ENCODE measurements at places on chromosomes 7 and 10.

GRCh38 chr7:25029075-25029474 lies 49.1 kb upstream of the OSBPL3 start:
- DNase-seq, result no peak

- DNase-seq, result no peak
Measured at GRCh38 chr7:74289659-74290552, 699 bp downstream of the CLIP2 start.

DNA sequence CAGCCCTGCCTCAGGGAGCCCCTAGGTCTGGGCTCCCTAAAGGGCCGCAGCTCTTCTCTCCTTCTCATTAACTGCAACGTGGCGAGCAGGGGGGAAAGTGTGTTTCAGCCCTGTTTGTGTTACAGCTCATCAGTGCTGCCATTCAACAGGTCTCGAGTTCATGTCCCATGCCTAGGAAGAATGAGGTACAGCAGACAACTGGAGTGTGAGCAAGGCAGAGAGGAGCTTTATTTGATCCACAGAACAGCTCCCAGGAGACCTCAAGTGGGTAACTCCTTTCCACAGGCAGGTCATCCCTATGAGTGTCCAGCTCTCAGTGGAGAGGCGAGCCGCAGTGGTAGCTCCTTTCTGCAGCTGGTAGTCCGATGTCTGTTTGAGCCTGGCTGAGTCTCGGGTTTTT lies 313.1 kb downstream of the AUTS2 start:
- no peak for DNase-seq

- DNase-seq, result no peak
Measured at GRCh38 chr7:50221028-50221427, 83.5 kb upstream of the IKZF1 start.

DNA sequence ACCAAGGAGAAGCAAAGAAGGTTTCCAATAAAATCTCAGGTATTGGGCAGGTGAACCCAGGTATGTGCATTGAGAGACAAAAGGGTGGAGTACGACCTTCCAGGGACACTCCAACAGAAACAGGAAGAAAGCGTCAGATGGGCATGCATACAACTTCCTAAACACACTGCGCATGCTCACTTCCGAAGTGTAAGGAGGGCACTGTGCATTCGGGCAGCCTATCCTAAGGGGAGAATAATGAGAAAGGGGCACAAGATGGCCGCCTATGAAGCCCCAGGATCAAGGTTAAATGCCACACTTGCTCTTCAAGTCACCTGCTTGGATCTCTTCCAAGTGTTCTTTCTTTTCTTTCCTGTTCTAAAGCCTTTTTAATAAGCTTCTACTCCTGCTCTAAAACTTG lies 39.4 kb upstream of the PRSS1 start:
- DNase-seq, result no peak

GRCh38 chr10:34377833-34378232 lies 437.3 kb downstream of the PARD3 start:
- DNase-seq, result no peak

- DNase-seq, result no peak
Measured at GRCh38 chr10:117166418-117167345, 28.6 kb upstream of the VAX1 start.

DNA sequence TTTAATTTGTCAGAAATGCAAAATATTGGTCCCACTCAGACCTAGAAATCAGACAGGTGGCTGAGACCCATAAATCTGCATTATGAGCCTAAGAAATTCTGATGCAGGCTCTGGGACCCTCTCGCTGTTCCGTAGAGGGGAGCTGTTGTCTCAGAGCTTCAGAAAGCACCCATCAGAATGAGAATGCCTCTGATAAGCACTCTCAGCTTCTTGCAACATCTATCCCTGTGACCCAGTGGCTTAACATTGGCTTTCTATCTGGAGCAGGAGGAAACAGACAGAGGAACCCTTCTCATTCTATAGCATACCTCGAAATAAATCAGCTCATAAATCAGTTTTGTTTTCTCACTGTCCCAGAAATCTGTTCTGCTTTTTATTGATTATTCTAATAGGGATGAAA lies 184.6 kb upstream of the SP4 start:
- no peak for DNase-seq

DNA sequence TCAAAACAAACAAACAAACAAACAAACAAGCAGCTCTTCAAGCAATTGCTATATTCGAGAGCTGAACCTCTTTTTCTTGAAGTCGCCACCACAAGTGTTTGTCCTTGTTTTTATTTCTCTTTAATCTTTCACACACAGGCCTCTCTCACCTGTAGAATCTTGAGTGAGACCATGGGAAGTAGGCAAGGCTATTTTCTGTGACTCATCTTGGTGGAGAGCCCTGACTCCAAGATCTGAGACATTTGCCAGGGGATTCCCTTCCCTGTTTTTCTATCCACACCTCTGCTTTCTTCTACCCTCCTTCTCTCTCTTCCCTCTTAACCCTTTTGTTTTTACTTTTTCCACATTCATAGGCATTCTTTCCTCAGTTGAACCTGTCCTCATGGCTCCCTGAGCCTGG lies 8.0 kb upstream of the TAS2R60 start:
- no peak for DNase-seq

- DNase-seq, result peak; percentile 66
Measured at GRCh38 chr10:72328045-72328828, 26.5 kb downstream of the DNAJB12 start.

GRCh38 chr7:14228341-14228740 lies 238.9 kb upstream of the ETV1 start:
- DNase-seq, result no peak

- no peak for DNase-seq
Measured at GRCh38 chr10:92290076-92290836, 622 bp downstream of the CPEB3 start.

- no peak for DNase-seq
Measured at GRCh38 chr7:85734823-85735222, 548.0 kb upstream of the SEMA3D start.

DNA sequence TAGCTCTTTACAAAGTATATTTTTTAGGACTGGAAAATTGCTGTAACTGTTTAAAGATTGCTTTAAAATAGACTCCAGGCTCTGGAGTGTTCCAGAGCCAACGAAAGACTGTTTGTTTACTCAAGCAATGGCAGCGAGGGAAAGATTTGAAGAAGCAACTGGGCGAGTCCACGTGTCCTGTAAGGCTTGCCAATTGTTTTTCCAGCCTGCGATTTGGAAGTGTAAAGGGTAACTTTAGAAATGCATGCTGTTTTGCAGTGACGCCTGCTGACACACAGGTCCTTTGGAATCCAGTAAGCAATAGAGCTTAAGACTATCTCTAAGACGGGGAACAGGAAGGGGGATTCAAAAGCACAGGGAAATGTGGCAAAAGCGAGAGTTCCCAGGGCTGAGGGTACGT lies 55.8 kb downstream of the TACC2 start:
- no peak for DNase-seq

DNA sequence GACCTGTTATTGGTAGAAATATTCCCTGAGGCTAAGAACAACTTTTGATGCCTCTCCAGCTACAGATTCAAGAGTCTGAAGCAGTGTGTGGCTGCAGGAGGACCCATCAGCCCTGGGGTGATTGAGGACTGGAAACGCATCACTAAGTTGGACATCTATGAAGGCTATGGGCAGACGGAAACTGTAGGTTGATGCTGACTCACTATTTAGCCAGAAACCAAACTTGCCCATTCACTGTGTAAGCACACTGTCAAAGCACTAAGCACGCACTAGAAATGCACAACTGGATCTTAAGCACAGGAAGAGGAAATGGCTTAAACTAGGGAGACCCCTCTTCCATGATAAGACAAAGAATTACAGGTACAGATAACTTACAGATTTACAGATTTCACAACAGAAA lies 20.8 kb downstream of the ACSM6 start:
- no peak for DNase-seq

- no peak for DNase-seq
Measured at GRCh38 chr7:46932306-46932675, 649.6 kb downstream of the TNS3 start.

DNA sequence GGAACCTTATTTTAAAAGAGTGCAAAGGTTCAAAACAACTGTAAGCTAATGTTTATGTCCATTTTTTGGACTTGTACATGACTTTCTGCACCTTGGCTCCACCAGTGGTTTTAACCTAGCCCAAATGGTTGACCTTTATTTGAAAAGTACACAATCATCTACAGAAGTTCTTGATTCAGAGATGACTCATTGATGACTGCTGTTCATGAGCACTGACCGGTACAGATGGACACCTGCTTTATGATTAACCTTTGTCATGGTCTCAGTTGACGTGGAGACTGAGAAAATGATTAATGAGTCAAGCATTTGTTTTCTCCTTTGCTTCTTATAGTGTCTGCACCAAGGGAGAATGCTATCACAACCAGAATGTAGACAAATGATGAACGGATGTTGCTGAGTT lies 55.7 kb upstream of the PTER start:
- DNase-seq, result no peak

DNA sequence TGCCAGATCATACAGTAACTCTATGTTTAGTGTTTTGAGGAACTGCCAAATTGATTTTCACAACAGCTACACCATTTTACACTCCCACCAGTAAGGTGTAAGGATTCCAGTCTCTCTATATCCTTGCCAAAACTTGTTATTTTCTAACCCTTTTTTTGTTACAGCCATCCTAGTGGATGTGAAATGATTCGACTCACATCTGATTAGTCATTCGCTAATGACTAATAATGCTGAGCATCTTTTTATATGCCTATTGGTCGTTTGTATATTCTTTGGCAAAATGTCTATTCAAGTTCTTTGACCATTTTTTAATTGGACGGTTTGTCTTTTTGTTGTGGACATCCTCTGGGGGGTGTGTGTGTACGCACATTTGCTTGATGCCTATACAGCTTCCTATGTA lies 142.8 kb downstream of the DGKB start:
- no peak for DNase-seq

GRCh38 chr10:113284635-113285034 lies 268.2 kb upstream of the HABP2 start:
- DNase-seq, result no peak

DNA sequence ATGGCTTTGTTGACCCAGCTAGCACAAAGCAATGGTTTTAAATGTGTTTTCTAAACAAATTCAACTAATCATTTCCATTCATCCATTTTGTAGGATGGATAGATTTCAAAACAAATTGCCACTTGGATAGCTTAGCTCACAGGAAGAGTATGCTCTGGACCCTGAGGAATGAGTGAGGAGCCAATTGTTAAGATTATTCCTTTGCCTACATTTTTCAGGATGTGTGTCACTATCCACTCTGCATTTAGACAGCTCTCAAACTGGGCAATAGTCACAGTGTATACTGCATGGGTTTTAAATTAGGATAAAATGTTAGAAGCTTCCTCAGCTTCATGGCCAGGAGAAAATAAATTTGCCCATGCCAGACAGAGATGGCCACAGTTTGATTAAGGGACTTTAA lies 605.6 kb upstream of the TEX47 start:
- DNase-seq, result no peak

GRCh38 chr7:121620953-121621606 lies 225.0 kb upstream of the FAM3C start:
- DNase-seq, result no peak

- DNase-seq, result no peak
Measured at GRCh38 chr7:104960741-104961448, 53.1 kb upstream of the KMT2E start.
